ENCODE measurements at places on chromosomes 5 and 9. TPM values are rescaled to one million over a fixed set of nuclear protein-coding genes. Genes with fewer than 3 reads are reported as not detected.

Gene CARTPT
- not detected for total RNA-seq

Gene PCDHB2
- 3.4 TPM for total RNA-seq

Gene MTX3
- total RNA-seq = 7.8 TPM

Gene LHX3
- 0.05 TPM for total RNA-seq

Gene CTNND2
- 0.04 TPM for total RNA-seq

Gene MLANA
- total RNA-seq = not detected

Gene ADAMTS2
- total RNA-seq = 0.08 TPM

Gene ITGA2
- 13.9 TPM for total RNA-seq

Gene MRPS2
- 135 TPM for total RNA-seq

Measured in A549 treated with dexamethasone at 1 μM for 4 hours (cell line).